ENCODE measurements at places on chromosomes 16 and 17.

DNA sequence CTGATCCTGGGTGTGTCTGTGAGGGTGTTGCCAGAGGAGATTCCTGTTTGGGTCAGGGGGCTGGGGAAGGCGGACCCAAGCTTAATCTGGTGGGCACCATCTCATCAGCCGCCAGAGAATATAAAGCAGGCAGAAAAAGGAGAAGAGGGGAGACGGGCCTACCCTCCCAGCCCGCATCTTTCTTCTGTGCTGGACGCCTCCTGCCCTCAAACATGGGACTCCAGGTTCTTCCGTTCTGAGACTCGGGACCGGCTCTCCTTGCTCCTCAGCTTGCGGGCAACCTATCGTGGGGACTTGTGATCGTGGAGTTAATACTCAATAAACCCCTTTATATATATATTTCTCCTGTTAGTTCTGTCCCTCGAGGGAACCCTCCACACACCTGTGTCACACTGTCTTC lies 64.5 kb downstream of the LMF1 start:
- no peak for DNase-seq

DNA sequence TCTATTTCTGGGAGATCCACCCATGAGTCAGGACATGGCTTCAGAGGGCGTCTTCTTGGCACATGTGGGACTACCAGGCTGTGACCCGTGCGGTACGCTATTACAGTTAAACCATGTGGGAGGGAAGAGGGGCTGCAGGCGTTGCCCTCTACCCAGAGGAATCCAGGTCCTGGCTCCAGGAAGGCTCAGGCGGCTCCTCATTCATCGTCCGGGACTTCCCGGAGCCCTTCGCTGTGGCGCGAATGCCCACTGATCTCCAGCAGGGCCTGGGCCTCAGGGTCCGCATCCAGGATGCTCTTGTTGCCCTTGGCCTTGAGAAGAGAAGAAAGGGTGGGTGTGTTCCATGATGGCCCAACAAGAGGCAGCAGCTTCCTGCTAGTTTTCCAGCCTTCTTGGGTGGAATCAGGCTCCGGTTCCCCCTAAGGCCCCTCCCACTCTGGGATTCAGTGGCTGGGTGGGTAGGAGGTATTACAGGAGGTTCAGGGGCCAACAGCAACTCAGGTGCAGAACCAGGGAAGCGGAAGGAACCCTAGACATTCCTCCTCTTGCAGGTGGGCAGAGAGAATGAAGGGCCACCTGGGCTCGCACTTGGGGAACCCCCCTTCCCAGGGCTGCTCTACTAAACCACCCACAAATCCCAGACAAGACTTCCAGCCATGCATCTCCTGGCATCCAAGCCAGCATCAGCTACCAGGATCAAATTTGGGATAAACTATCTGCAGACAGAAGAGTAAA lies 24.6 kb downstream of the MEAK7 start:
- no peak for DNase-seq

- no peak for DNase-seq
Observed at GRCh38 chr16:65689726-65690125, 567.9 kb upstream of the CDH11 start.

DNA sequence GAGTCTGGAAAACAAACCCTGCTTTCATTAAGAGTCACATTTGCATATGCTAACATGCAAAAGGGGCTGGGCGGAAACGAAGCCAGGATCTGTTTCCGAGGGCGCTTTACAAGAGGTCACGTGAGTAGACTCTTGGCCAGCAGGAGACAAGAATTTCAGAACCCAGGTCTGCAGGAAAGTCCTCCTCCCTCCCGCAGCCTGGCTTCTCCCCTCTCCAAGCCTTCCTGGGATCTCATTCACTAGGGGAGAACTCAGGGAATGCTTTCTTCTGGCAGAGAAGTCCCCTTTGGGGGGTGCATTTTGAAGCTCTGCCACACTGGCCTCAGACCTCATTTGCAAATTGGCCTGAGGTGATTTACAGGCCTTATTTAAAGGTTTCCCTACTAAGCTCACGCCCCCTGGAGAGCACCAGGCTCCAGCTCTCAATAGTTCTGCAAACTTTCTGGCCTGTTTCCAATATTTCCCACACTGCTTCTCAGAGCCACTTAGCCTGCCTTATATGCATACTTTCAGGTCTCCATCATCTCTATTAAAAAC lies 57.2 kb upstream of the CACNG5 start:
- DNase-seq, result no peak

GRCh38 chr17:73157521-73157890 lies 7.3 kb upstream of the SSTR2 start:
- DNase-seq, result no peak

DNA sequence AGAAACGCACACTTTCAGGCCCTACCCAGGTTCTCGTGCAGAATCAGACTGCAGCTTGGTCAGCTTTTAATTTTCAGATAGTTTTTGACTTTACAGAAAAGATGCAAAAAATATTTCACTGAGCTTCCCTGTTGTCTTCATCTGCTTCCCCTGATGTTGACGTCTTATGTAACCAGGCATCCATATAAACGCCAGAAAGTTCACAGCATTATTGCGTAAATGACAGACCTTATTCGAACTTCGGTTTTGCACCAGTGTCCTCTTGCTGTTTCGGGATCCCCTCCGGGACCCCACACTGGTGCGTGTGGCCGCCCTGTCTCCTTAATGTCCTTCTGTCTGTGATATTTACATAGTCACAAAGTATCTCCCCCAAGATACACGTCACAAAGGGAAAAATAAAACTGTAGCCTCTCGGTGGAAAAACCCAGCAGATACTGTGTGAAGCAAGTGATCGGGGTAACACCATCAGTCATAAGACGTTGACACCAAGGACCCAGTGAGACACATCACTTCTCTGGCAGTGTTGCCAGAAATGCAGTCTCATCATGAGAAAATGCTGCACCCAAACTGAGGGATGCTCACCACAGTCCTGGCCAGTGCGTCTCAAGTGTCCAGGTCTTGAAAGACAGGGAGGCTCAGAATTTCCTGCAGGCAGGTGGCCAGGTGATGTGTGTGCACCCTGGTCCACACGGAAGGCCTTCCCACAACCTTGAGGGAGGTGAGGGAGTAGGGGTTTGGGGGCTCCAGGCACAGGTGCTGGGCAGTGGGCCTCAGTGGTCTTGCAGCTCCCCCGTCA lies 4.3 kb downstream of the BANP start:
- no peak for DNase-seq

- no peak for DNase-seq
Observed at GRCh38 chr17:76727745-76728456, 1.3 kb downstream of the METTL23 start.

DNA sequence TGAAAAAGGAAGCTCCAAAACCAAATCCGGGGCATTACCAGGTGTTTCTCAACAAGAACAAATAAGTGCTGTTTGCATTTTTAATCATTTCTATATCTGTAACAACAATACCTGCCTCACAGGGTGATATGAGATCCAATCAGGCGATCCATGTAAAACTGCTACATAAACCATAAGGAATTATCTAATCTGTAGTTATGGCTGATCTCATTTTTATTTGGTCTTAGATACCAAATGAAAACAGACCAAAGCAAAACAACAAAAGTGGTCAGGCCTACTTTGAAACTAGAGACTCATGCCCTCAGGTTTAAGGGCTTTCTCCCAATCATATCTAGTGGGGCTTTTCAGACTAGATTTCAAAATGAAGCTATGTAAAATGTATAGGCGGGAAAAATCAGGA lies 28.3 kb downstream of the XPO6 start:
- no peak for DNase-seq

- no peak for DNase-seq
Observed at GRCh38 chr16:50600582-50601283, 52.5 kb downstream of the NKD1 start.

- DNase-seq, result no peak
Observed at GRCh38 chr17:49574323-49574781, 1.3 kb upstream of the NXPH3 start.

GRCh38 chr16:22787466-22788192 lies 26.3 kb upstream of the HS3ST2 start:
- DNase-seq, result no peak

GRCh38 chr17:80292521-80292971 lies 31.9 kb downstream of the RNF213 start:
- DNase-seq, result no peak

- DNase-seq, result no peak
Observed at GRCh38 chr16:23244122-23244521, 58.0 kb upstream of the SCNN1B start.

- DNase-seq, result no peak
Observed at GRCh38 chr17:76265624-76266243, 586 bp downstream of the UBALD2 start.

DNA sequence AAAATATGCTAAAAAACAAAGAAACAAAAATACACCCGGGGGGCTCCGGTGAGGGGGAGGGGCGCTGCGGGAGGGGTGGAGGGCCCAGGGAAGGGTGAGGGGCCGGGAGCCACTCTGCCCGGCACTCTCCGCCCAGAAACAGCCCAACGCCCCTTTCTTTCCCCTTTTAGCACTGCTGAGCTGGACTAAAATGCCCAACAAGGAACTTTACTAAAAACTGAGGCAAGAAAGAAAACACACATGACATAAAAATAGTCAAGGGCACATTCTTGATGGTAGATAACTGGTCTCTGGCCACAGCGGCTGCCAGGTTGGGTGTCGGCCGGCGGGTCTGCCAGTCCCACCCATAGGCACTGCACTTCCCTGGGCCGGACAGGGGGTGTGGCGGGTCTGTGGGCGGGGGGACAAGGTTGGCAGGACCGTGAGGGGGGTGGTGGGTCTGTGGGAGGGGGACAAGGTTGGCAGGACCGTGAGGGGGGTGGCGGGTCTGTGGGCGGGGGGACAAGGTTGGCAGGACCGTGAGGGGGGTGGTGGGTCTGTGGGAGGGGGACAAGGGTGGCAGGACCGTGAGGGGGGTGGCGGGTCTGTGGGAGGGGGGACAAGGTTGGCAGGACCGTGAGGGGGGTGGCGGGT lies 20.9 kb downstream of the METRNL start:
- DNase-seq, result no peak

DNA sequence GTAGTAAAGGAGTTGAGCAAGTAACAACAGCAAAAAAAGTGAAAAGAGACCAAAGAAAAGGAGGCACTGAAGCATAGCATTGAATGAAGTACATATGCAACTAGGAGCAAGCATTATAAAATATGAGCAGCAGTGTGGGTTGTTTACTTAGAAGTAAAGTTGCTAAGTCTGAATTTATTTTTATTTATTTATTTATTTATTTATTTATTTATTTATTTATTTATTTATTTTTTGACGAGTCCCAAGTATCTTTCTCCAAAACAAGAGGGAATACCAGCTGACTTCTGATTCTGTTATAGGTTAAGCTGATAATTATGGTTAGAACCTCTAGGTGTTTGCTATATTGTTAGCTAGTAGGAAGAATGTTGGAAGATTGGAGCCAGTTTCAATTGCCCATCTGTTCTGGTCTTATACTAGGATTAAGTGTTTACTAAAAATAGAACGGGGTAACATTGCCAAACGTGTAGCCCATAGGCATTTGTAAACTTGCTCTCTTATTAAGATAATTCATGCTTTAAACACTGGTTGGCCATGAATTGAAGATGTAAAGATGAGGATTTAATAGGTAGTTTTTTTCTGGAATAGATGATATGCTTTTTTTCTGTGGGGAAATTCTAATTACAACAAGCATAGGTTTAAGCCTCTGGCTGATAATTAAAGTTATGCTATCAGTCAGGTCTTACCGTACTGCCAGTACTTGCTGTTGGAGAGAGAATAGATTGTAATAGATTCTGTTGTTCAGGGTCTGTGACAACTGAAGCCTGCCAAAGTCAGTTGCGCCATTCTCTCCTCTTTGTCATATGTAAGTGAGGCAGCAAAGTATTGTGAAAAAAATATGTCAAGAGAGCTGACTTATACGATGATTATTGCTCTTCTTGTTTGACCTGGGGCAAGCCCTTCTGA lies 66.7 kb downstream of the PPM1E start:
- no peak for DNase-seq

- DNase-seq, result no peak
Observed at GRCh38 chr17:14121952-14122351, 52.6 kb downstream of the COX10 start.

- no peak for DNase-seq
Observed at GRCh38 chr17:33201283-33201682, 91.8 kb downstream of the ASIC2 start.

DNA sequence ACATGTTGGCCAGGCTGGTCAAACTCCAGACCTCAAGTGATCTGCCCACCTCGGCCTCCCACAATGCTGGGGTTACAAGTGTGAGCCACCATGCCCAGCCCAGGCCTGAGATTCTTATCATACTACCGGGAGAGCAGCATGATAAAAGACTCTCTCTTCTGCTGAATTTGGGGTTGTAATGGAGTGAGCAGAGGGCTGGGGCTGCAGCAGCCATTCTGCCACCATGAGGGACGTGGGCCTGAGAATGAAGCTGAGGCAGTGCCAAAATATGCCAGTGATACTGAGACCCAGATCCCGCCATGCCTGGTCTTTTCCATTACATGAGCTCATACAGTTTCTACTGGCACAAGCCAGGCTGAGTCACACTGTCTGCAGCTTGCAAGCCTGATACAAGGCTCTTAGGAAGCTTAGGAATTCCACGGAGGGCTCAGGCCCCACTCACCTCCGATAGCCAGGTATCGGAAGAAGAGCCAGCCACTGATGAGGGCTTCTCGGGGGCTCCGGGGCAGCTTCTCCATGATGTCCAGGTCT lies 19.6 kb upstream of the P2RX1 start:
- no peak for DNase-seq

- DNase-seq, result no peak
Observed at GRCh38 chr17:81802048-81802758, 1.7 kb upstream of the GCGR start.

DNA sequence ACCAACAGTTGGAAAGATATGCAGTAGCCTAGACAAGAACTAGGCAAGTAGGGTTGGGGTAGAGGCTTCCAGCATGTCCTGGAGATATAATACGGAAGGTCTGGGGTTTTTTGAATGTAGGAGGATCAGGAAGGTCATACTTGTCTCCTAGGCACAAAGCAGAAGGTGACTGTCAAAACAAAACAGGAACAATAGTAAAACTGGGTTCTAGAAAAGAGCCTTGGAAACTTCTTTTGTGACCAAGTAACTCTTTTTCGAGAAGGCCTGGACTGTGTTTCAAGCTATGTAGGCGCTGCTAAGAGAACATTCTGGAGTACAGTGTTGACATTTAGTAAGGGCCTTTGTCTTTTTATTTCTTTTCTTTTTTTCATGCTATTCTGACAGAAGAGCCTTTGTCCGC lies 26.9 kb upstream of the TENT4B start:
- no peak for DNase-seq

DNA sequence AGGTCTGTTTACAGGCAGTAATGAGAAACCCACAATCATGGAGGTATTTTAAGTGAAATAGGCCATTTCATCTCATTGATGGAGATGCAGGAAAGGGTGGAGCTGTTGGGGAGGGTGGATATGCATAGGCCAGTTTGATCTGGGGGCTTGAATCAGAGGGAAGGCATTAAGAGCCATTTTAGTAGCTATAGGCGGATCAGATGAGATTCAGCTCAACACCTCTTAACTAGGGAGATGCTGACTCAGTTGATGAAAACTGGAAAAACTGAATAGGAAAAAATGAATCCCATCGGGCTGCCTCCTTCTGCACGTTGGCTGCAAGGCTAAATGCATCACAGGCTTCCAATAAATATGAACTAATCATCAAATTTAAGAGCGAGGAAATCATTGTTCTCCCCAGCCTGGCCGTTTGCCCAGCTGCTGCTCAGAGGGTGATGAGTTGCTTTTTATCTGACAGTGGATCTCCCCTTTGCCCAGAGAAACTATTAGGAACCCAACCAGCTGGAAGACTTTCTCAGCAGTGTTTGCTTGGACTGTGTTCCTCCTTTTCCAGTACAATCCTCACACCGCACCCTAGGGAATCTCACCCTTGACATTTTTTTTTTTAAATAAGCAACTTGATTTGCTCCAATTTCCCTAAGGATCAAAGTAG lies 149.6 kb downstream of the SOX9 start:
- DNase-seq, result no peak
